GM12878 (cell line): ENCODE measurements at places on chromosomes 16 and 17.

- DNase-seq: no peak
Observed at GRCh38 chr16:87762071-87762571, 3.7 kb downstream of the KLHDC4 start.

GRCh38 chr17:42584880-42585279, 7.4 kb upstream of the PSMC3IP start:
- DNase-seq: no peak

GRCh38 chr17:1783271-1783670, 21.4 kb downstream of the SERPINF1 start:
- DNase-seq: no peak

GRCh38 chr16:84599521-84600202, 18.2 kb downstream of the COTL1 start:
- DNase-seq: no peak

DNA sequence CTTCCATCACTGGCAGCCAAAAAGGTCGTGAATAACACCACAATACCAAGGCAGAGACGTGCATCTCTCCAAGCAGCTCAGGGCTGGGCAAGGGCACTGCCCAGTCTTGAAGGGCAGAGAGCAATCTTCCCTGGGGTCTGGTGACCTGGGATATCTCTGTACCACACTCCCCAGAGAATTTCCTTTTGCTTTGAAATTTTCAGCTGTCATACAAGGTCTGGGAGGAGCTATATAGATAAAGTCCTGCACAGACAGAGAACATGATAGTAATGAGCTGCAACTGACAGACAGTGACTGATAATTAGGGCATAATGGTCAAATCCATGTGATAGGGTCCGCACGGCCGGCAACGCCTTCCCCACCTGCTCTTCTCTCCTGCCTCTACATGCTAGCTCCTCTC, 68.2 kb downstream of the DYNLRB2 start:
- no peak for DNase-seq

- DNase-seq: no peak
Observed at GRCh38 chr16:62294213-62294972, 258.2 kb upstream of the CDH8 start.

DNA sequence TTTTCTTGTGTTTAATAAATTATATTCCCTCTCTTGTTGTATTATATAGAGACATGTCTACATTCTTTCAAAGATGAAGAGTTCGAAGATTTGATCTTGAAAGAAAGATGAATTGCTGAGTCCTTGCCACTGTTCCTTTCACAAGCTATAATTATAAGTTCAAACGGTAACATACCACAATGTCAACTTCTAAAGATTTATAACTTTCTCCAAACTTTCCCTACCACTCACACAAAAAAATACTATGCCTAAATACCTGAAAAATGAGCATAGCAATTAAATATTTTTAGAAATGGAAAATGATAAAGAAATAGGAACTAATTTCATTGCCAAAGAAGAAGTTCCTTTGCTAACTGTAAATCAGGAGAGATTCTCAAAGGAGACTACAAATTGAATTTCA, 50.6 kb downstream of the BRIP1 start:
- DNase-seq: no peak

GRCh38 chr16:85520853-85521521, 92.1 kb upstream of the GSE1 start:
- DNase-seq: no peak

GRCh38 chr16:47728205-47728604, 267.1 kb downstream of the PHKB start:
- DNase-seq: no peak
